Stimulated activated CD8-positive, alpha-beta memory T cell treated with anti-CD3 and anti-CD28 coated beads, Interleukin-4, amount 100 ng/mL, for 48 hours (primary cell): ENCODE measurements at places on chromosomes 1 and 21.

GRCh38 chr1:231315887-231316286 lies 21.8 kb downstream of the EXOC8 start:
- peak; percentile 69 for DNase-seq

DNA sequence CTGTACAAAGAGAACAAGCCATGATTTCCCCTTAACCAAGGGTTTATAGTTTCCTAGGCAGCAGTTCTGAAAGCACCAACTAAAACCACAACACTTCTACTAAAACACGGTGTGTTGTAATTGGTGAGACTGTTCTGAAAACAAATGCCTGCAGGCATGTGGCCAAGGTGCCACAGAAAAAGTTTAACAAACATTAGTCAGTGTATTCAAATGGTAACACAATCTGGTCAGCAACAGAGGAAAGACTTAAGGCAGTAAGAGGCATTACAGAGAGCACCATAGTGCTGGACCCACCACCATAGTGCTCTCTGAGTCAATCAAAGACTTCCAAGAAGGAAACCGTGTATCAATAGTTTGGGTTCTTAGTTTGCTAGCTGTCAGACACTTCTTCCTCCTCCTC lies 16.7 kb downstream of the SNIP1 start:
- no peak for DNase-seq

GRCh38 chr1:59497616-59498015 lies 200.7 kb downstream of the FGGY start:
- DNase-seq: no peak

DNA sequence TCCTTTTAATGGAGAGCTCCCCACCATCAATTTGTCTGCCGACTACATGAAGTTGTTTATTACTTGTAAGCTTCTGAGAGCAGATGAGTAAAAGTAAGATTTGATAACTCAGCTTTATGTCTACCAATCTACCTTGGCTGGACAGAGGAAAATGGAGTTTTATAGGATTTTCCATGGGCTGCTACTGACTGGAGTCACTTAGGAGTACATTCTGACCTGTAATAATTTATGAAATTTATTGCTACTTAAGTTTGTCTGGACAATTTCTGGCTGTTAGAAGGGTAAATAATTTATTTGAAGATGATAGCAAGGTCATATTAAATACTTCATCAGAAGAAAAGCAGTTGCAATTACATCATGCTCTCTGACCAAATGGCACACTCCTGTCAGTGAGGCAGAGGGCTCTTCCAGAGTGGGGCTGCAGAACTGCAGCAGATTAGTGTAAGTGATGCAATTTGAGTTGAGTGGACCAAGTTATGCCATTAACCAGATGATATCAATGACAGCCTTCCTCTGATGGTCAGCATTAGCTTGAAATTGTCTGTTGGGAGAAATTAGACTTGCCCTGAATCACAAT lies 736.7 kb upstream of the PTBP2 start:
- DNase-seq: no peak

- DNase-seq: no peak
Measured at GRCh38 chr1:15393475-15394257, 16.0 kb upstream of the EFHD2 start.

DNA sequence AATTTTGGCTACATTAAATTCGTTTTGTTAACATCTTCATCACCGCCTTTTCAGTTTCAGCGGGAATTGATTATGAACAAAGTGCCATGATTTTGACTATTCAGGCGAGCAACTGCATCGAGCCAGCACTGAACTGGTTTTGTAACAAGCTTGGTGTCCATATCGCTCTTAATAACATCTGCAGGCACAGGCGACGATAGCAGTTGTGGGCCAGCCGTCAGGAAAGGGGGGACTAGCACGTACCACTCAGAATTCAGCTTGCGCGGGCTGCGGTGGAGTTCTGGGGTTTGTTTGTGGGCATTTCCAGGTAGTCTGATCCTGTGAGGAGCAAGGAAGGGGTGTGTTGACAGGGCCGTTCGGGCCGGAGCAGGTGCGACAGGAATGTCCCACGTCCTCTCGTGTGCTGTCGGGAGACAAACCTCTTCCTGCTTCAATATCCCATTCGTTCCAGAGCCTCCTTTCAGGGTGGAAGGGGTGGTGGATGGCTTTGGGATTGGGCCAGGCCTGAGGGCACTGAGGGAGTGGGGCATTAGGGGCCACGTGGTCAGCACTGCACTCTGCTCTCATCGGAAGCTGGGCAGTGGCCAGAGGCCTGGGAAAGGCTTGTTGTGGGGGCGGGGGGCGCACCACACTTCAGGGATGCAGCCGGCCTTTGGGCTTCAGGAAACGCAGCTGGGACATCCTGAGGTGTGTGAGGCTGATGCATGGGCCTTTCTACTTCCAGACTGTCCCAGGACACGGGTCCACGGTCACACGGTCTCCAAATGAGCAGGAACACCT lies 39.1 kb downstream of the SKI start:
- DNase-seq: no peak

DNA sequence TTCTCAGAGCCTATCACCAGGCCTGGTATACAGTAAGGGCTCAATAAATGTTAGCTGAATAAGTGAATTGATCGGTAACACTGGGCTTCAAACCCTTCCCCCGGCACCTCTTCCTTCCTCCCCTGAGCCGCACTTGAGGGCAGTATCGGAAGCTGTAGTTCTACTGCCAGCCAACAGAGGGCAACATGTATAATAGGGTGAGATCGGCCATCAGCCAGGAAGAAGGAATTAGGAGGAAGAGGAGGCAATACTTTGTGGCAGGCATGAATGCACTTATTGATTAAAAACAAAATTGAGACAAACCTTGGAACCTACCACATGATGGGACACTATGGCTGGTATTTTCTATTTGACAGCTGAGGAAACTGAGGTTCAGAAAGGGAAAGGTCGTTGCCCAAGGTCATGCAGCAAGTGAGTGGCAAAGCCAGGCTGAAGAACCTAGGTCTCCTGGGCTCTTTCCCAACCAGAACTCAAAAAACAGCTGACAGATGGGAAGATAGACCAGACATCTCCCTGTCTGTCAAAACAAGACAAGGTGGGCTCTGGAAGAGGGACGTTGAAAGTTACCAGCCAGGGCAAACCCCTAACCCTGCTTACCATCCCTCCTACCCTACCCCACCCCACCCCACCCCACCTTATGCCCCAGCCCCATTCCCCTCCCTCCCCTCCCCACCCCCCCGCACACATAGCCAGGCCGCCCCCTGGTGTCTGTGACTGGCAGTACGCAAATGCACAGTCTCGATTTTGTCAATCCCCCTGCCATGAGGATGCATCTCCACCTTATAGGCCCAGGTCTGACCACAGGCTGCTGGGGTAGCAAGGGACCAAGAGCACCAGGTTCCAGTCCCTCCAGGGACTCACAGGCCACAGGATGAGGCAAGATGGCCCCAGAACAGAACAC lies 107.3 kb upstream of the RUNX3 start:
- DNase-seq: peak; percentile 84

GRCh38 chr1:53594391-53595180 lies 135.4 kb downstream of the DMRTB1 start:
- no peak for DNase-seq

DNA sequence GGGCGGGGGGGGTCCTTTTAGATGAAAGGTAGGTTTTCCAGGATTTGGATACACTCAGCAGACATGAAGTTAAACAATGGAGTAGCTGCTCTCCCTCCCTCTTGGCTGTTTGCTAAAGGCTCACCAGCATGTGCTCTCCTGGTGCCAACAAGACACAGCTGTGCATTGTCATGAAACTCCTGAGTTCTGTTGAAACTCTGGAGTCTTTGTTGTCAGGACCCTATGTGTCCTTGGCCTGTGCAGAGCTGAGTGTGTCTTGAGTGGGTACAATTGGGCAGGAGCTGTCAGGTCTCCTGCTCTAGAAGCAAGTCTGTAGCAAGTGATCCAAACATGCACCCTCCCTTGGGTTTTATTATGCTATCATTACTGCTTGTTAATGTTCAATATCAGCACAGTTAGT lies 12.7 kb downstream of the TBX19 start:
- DNase-seq: no peak

DNA sequence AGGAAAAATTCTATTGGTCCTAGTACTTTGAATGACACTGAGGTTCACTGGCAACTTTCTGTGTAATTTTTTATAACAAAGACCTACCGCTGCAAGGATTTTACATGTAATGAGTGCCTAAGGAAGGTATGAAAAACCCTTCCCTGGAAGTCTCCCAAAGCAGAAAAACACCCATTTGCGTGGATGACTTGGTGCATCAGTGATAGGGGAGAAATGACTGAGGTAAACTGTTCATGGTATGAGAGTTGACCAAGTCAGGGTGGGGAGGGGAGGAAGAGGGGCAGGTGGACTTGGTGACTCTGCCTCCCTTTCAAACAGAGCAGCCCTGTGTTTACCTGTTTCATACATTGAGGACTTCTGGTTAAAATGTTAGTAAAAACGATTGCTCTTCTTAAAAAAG lies 78.8 kb upstream of the IPO9 start:
- no peak for DNase-seq

DNA sequence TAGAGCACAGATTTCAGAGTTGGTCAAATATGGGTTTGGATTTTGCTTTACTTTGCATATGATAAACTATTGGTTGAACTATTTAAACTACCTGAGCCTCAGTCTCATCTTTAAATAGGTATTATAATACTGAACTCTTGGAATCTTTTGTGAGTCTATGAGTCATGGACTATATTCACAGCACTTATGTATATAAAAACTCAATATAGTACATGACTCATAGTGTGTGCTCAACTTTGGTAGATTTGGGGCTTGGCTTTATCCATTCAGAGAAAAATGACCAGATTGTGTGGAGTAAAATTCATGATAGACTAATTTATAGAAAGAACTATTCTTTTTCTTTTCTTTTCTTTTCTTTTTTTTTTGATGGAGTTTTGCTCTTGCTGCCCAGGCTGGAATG lies 28.7 kb downstream of the FCRL3 start:
- no peak for DNase-seq

- DNase-seq: no peak
Measured at GRCh38 chr1:54710434-54710833, 5.2 kb upstream of the TTC4 start.

DNA sequence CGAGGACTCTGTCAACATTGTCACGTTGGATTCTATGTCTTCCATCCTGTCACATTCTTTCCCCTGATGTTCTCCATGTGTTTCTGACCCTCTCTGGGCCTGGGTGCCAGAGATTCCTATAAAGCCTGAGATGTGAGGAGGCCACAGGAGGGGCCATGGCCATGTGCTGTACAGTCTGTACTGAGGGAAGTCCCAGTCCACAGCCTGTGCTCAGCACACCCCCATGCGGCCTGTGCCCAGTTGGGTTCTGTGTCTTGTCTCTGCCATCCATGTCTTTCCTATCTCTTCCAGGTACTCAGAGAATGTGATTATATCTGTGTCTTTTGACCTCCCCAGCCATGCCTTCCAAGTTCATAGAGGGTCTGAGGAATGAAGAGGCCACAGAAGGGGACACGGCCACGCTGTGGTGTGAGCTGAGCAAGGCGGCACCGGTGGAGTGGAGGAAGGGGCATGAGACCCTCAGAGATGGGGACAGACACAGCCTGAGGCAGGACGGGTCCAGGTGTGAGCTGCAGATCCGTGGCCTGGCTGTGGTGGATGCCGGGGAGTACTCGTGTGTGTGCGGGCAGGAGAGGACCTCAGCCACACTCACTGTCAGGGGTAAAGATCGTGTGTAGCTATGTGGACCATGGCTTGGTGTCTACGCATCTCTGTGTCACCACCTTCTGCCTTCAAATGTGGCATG lies 86.1 kb downstream of the OBSCN start:
- DNase-seq: no peak

DNA sequence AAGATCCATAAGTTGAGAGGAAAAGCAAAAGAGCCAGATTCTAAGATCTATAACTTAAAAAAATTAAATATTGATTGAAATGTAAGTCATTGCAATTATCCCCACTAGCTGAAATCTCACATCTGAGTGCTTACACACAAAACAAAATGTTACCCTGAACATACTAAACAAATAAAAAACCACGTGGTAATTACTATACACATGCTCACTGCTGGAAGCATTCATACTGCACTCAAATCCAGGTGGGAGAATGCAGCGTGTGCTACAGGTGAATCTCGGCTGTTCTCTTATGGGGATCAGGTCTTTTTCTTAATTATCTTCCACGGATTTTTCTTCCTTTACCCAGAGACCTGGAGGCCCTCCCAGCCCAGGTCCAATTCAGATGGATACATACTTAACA lies 74.3 kb downstream of the SDC3 start:
- no peak for DNase-seq

- no peak for DNase-seq
Measured at GRCh38 chr1:183241471-183241870, 55.4 kb downstream of the LAMC2 start.

GRCh38 chr1:92859400-92860039 lies 27.7 kb downstream of the RPL5 start:
- DNase-seq: no peak

DNA sequence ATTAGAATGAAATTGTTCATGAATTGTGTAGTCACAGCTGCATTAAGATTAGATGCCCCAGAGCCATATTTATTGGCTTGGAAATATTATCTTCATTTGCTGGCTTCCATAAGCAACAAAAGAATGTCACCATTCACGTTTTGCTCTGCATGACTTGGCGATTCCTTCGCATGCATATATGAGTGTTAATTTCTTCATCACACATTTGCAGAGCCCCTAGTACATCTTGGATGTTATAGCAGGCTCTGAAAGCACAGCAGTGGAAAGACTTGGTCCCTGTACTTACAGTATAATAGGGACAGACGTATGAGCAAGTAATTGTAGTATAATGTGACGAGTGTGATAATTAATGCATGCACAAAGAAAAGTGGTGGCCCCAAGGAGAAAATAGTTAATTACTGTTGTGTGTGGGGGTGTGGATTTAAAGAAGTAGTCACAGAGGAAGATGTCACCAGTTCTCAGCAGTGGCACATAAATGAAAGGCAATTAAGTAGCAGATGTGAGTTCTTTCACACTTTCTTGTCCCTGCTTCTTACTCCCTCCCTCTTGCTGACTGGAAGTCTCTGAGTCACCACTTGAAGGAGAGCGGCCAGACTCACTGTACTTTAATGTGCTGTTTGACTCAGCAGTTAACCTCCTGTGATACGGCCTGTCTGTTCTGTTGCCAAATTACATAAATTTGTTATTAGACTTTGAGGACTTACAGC lies 21.0 kb downstream of the S100A10 start:
- no peak for DNase-seq
